Heart right ventricle (tissue), 16 donors: ENCODE measurements at places on chromosomes 6 and 20. TPM values are rescaled to one million over a fixed set of nuclear protein-coding genes. Genes with fewer than 3 reads are reported as not detected.

DNA sequence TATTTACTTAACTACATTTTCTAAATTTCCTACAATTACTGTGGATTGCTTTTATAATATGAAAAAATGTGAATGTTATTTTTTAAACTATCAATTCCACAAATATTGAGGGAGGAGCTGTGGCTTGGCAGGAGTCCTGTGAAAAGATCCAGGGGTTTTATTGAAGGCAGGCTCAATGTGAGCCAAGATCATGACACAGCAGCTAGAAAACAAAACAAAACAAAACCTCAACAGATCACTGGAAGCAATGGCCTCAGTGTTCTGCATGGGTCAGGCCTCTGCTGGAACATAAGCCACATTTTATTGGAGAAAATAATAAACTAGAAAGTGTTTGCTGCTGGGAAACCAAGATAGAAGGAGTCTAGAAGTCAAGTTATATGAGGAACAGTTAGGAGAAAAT is 19.4 kb upstream of the RCAN2 start:
- no peak for DNase-seq

MICB gene
- 1.0 TPM for polyA plus RNA-seq

DNA sequence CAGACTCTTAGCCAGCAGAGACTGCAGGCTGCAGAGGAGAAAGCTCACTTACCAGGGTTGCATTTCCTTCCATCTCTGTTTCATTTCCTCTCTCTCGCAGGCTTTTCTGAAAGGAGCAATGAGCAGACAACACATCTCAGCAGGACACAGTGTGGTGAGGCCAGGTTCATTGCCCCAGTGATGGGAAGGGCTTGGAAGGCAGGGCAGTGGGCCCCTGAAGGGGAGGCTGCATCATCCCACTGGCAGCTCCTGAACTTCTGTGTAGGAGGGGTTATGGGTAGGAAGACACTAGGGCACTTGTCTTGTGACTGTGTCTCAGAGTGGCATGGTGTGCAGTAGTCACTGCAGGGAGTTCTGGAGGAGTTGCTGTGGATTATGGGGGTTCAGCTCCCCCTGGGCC is 246.8 kb downstream of the QKI start:
- DNase-seq = no peak

DNA sequence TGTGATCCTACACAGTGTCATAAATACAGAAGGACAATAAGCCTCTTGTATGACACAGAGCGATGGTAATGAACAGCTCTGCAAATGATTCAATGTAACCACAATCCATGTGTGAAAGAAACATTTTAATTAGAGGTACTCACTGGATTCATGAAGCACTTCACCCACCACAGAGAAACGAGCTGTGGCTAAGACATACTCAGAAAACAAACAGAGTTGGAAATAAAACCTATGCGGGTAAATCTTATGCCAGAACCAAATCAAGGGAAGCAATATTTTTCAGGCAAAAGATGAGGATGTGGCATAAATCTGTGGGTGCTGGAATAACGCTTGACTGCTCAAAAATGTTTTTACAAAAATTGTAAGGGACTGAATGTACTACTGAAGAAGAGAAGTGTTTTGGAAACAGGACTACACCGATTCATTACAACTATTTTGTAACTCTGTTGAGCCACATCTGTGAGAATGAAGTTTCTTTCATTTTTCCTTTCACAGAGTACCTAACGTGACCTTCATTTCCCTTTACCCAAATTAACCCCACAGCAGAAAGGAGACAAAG is 112.1 kb downstream of the WDR27 start:
- DNase-seq = no peak

- no peak for DNase-seq
These were observed 20.3 kb downstream of the CYB5R4 start for GRCh38 chr6:83879746-83880145.

DNA sequence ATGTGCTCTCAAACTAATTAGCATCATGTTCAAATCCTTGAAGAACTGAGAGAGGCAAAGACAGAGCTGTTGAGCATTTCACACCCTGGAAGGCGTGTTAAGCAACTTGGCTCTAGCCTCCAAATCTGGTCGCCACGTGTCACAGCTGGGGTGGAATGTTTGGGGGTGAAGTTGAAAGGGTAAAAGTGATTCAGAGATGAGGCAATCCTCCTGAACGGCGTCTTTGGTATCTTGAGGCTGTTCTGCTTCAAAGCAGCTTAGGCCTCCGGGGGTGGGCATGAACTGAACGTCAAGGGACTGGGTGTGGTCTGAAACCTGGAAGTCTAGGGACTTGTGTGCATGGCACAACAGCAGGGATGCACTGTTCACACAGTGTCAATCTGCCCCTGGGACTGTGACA is 62.3 kb downstream of the TRAM2 start:
- DNase-seq = no peak

PROCR gene
- polyA plus RNA-seq = 26.7 TPM
